ENCODE measurements at places on chromosomes 12 and 14.

- DNase-seq, result no peak
Measured at GRCh38 chr12:107914460-107914977, 140.0 kb downstream of the ASCL4 start.

- DNase-seq, result no peak
Measured at GRCh38 chr12:61871485-61871810, 388.8 kb upstream of the USP15 start.

DNA sequence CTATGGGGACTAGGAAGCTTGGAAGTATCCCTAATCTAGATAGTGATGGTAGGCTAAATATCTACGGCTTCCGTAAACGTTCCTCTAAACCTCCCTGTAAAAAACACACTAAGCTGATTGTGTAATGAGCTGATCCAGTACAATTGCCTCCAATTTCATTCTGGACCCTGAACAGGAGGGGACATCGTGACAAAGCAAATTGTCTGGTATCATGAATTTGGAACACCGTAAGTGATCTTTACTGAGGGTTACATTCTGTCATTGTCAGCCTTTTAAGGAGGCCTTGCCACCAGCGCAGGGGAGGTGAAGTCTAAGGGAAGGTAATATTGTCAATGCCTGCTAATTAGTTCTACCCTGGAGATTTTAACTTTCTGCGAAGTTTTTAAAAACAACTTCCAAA lies 487 bp upstream of the MGST1 start:
- no peak for DNase-seq

DNA sequence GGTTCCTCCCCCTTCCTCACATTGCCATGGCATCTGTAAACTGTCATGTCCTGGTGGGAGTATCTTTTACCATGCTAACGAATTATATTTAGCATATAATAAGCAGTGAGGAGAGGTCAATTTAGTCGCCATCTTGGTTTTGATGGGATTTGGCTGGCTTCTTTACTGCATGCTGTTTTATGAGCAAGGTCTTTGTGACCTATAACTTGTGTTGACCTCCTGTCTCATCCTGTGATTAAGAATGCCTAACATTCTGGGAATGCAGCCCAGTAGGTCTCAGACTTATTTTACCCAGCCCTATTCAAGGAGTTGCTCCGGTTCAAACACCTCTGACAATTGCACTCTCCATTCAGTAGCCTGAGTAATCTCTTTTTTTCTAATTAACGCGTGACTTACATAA lies 2.1 kb upstream of the EIF4B start:
- no peak for DNase-seq

- DNase-seq, result no peak
Measured at GRCh38 chr14:52356025-52356424, 41.9 kb downstream of the PTGER2 start.

GRCh38 chr12:49680075-49680474 lies 27.1 kb downstream of the FMNL3 start:
- DNase-seq, result no peak

DNA sequence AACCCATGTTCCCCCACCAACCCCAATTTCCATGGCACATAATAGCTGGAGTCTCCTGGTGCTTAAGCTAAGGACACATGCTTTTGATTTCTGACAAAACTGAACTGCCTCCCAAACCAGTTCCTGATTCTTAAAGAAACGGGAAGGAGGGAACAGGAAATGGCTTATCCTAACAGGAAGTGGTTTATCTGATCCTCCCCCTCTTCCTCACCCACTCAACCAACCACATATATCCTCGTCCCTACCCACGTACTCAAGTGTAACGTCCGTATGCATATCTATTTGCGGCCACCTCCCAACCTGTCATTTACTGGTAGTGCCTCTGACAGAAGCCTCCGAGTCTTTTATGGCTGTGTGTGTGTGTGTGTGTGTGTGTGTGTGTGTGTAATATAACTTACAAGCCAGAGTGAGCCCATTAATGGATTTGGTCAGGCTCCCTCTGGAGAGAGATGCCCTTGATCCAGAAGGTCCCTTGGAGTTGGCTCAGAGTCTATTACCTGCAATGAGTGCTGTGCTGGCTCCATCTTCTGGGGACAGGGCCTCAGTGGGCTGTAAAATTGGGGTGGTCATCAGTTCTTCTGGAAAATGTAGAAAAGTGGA lies 7.7 kb downstream of the DAZAP2 start:
- DNase-seq, result peak; percentile 68

DNA sequence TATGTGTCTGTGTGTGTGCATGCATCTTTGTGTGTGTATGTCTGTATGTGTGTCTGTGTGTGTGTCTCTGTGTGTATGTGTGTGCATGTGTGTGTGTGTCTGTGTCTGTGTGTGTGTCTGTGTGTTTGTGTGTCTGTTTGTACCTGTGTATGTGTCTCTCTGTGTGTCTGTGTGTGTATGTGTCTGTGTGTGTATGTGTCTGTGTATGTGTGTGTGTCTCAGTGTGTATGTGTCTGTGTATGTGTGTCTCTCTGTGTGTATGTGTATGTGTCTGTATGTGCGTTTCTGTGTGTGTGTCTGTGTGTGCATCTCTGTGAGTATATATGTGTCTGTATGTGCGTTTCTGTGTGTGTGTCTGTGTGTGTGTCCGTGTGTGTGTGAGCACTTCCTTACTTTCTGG lies 39.6 kb upstream of the SMOC1 start:
- no peak for DNase-seq

DNA sequence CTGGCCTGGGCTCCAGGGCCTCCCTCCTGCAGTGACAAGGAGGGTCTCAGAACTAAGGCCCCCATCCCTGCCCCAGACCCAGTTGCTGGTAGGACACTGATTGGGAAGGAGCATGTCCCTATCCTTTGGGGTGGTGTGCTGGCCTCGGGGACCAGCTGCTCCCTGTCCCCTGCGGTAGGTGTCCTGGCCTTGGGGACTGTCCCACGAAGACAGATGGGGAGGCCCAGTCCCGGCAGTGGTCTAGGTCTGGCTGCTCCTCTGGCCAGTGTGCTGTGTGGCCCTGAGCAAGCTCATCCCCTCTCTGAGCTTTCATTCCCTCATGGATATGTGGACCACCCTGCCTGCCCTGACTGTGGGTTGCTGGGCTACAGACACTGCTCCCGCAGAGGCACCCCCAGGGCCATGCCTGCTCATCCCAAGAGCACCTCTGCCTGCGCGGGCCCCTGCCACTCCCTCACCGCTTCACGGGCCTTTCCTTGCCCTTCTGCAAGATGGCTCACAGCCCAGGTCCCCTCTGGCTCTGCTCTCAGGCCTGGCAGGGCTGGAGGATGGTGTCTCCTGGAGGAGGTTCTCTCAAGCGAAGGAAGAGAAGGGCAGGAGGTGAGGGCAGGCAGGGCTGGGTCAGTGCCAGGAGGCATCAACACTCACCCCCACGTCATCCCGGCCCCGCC lies 12.5 kb downstream of the AHNAK2 start:
- no peak for DNase-seq

DNA sequence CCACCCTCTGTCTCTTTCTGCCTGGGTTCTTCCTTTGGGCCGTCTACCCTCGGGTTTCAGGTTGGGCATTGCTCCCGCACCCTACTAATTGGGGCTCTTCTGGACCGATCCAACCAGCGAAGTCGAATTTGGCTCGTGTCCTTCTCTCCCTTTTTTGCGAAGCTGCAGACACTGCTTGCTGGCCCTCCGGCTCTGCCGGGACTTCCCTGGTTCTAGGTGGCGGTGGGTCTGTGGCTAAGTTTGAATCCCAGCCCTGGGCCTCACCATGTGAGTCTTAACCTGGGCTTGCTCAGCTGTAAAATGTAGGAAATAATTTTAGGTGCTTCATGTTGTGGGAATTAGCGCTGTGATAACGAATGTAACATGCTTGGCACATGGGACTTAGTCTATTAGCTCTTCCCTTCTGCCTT lies 418 bp upstream of the CISTR start:
- DNase-seq, result no peak

- no peak for DNase-seq
Measured at GRCh38 chr14:27929797-27930347, 836.7 kb upstream of the FOXG1 start.

- DNase-seq, result no peak
Measured at GRCh38 chr14:78921856-78922255, 751.7 kb downstream of the NRXN3 start.

DNA sequence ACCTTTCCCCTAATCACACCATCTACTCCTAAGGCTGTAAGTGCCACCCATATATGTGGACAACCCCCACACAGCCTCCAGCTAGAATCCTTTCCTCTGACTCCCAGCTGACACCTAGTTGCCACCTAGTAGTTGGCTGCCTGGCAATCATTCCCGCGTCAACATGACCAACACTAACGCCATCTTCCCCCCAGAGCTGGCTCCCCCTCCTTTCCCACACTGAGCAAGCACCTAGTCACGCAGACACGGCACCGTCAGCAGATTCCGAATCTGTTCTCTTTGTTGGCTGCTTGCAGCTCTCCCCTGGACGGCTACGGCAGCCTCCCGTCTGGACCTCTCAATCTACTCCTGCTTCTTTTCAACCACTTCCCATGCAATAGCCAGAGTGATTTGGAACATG lies 27.7 kb downstream of the UBR7 start:
- DNase-seq, result no peak

DNA sequence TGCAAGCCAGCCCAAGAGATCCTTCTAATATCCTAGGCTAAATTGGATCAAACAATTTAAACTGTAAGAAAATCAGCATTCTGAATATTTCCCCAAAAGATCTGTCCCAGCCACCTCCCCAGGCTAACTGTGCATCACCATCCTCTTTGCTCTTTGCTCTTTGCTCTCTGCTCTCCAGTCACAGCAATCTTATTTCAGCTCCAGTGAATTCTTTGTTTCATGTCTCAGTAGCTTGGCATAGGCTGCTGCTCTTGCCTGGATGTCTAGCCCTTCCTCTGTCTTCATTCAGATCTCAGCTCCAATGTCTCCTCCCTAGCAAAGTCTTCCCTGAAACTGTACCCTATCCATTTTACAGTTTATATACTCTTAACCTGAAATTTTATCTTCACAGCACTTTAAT lies 399.8 kb upstream of the USP15 start:
- DNase-seq, result no peak
